Fibroblast of gingiva (primary cell): ENCODE measurements at places on chromosomes 3 and 15.

DNA sequence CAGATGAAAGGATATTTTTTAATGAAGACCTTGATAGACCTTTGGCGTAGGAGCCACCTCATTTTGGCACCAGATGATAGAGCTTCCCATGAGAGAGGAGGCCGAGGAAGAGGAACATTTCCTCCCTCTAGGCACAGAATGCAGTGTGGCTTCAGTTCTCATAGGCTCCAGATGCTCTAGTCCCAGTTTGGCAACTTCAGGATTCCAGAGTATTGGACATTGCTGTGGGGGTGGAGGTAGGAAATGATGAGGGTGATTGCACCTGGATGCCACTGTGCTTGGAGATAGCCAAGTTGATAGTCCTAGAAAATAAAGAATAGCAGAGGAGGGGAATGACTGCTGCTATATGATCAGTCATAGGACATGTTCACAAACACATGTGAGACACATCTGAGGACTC is 58.3 kb upstream of the KY start:
- DNase-seq, result no peak

DNA sequence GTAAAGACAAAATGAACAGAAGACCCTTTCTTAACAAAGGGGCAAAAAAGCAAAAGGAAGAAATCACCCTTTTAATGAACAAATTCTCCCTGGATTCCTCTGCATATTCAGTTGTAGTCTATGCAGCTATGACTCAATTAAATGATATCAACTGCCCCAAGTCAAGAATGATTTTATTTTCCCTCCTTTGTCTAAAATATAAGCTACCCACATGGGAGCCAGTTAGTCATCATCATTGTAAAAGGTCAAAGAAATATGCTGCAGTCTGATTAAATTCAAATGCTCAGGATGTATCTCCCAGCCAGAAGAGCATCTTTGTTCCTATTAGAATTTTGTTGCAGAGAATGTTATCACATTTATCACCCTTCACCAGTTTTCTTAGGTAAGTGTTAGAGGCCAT is 84.0 kb downstream of the SST start:
- no peak for DNase-seq

- DNase-seq, result no peak
Observed at GRCh38 chr3:135805752-135806151, 159.8 kb upstream of the PPP2R3A start.

DNA sequence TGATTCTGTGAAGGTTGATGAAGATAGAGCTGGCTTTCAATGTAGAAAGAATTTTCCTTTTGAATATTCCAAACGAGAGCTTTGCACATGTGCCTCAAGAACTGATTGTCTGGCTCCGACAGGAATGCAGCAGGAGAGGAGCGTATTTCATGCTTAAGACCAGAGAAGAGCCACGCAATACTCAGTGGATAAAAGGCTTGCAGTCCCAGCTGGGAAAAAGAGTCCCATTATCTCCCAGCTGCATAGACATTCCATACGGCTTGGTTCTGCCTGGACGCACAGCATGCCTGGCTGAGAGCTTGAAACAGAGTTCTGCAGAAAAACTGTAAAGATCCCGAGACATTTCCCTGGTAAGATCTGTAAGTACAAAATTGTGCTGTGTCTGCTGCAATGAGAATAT is at the start of gene CNTN6:
TSS of gene CNTN6 (plus strand) at position 254 of the 400 bp plus-strand sequence. CDS start 54,985 bp downstream, outside the sequence.
- no peak for DNase-seq

- DNase-seq, result peak; percentile 60
Observed at GRCh38 chr3:45642731-45643152, 46.5 kb upstream of the SACM1L start.

GRCh38 chr15:63605816-63606215 is 8.6 kb downstream of the FBXL22 start:
- DNase-seq, result no peak
